Left colon (tissue), 2 donors: ENCODE measurements at places on chromosomes 7 and 10. TPM values are rescaled to one million over a fixed set of nuclear protein-coding genes. Genes with fewer than 3 reads are reported as not detected.

- no peak for DNase-seq
Measured at GRCh38 chr10:18196806-18197550, 56.8 kb downstream of the CACNB2 start.

GRCh38 chr7:155810770-155811559, 1.3 kb downstream of the SHH start:
- DNase-seq, result no peak

- DNase-seq, result peak; percentile 50
Measured at GRCh38 chr10:71921324-71922027, 42.7 kb upstream of the CHST3 start.

GRCh38 chr10:25902002-25902401, 32.0 kb upstream of the MYO3A start:
- DNase-seq, result no peak

- DNase-seq, result no peak
Measured at GRCh38 chr7:46939089-46939488, 642.8 kb downstream of the TNS3 start.

Gene NPY
- 0.55 TPM for total RNA-seq

- no peak for DNase-seq
Measured at GRCh38 chr10:61398366-61399129, 54.6 kb downstream of the TMEM26 start.

DNA sequence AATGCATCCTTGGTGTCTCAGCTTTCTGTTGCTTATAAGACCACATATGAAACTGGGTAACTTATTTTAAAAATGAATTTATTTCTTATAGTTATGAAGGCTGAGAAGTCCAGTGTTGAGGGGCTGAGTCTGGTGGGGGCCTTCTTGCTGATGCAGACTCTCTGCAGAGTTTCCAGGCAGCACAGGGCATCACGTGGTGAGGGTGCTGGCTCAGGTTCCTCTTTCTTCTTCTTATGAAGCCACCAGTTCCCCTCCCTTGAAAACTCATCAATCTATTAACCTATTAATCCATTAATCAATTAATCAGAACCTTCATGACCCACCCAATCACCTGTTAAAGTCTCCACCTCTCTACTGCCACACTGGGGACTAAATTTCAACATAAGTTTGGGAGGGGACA, 595.6 kb upstream of the NRP1 start:
- DNase-seq, result no peak

Gene CHN2
- total RNA-seq, result 32.9 TPM

Gene UTF1
- not detected for total RNA-seq

DNA sequence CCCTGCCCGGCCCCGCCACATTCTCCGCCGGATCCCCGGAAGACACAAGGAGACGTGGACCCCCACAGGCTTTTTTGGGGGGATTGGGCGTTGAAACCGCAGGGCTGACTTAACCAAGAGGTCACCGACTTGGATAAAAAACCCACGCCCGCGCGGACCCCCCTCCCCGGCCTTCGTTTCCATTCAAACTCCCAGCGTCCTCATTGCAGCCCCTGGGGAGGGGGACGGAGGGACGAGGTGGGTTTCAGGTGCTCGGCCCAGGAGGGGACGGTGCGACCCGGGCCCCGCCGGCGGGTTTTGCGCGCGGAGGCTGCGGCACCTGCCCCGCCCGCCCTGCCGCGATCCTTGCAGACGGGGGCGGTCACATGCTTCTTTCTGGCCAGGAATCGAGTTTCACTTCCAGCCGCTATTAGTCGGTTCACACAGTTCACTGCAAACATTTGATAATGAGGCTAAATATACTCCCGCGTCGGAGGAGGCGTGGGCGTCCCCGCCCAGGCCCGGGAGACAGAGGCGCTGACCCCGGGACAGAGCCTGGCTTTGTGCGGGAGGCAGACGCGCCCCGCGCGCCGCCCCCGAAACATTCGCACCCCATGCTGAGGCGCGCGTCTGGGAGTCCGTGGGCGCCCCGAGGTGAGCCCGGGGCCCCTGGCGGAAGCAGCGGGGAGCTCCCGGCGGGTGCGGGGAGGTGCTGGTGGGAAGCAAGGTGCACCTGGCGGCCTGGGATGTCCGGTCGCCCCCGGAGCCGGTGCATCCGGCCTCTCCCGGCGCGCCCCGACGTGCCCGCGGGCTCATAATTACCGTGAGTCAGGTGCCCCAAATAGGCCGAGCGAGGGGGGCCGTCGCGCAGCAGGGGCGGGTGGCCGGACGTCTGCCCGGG, 2.7 kb upstream of the PDGFA start:
- peak; percentile 70 for DNase-seq

Gene MNX1
- total RNA-seq, result 20.4 TPM

GRCh38 chr10:63266391-63267316, 133.5 kb downstream of the NRBF2 start:
- no peak for DNase-seq

- no peak for DNase-seq
Measured at GRCh38 chr10:7438196-7438986, 27.6 kb upstream of the SFMBT2 start.

GRCh38 chr7:6266699-6267098, 5.7 kb downstream of the CYTH3 start:
- DNase-seq, result no peak

DNA sequence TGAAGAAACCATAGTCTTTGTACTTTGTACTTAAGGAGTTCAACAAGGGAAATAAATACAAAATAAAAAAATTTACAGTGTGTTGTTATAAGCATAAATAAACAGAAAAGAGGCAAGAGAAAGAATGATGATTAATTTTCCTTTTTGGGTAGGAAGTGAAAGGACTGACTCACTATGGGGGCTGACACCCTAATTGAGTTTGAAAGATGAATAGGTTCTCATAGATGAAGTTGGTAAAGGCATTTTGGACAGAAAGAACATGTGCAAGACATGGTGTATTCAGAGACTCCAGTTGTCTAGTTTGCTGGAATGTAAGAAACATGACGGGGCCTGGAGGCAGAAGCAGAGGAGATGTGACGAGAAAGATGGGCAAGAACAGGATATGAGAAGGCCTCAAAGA, 83.7 kb downstream of the VPS50 start:
- DNase-seq, result no peak

- no peak for DNase-seq
Measured at GRCh38 chr7:2996141-2996540, 47.5 kb downstream of the CARD11 start.

Gene NRCAM
- 0.92 TPM for total RNA-seq

DNA sequence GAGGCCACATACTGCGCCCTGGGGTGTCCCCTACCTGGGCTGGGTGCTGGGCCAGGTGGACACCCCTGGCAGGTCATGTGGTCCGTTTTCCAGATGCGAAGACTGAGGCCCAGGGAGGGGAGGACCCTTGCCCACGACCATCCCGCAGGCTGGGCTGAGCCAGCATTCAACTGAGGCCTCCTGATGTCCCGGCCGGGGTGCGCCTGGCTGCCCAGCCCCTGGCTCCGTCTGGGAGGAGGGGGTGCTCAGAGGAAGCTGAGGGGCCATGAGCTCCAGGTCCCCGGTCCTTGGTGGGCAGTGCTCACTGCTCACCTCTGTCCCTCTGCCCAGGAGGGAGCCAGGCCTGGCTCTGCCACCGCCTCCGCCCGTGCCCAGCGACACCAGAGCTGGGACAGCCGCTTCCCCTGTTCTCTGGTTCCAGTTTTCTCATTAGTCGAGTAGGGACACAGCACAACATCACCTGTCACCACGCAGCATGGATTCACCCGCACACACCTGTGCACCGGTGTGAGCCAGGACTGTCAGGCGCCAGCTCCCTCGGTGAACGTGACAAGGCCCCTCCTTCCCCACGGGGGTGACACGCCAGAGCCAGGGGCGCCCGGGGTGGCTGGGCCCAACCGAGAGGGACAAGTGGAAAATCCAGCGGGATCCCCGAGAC, 139.7 kb downstream of the ELFN1 start:
- DNase-seq, result no peak

DNA sequence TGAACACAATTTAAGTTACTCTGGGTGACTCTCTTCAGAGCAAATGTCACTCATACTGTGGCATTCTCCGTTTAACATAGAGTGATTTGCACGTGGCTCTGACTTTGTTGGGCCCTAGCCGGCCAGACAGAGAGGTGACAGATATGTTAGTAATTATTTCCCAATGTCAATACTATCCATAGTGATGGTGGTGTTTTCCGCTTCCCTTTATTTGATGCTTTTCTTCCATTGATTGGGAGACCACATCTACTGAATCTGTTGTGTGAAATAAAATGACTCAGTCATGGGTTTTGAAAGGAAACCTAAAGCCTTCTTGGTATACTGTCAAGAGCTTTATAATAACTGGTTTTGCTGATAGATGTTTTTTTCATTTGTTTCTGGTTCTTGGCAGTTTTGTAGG, 7.4 kb downstream of the AVL9 start:
- DNase-seq, result no peak

DNA sequence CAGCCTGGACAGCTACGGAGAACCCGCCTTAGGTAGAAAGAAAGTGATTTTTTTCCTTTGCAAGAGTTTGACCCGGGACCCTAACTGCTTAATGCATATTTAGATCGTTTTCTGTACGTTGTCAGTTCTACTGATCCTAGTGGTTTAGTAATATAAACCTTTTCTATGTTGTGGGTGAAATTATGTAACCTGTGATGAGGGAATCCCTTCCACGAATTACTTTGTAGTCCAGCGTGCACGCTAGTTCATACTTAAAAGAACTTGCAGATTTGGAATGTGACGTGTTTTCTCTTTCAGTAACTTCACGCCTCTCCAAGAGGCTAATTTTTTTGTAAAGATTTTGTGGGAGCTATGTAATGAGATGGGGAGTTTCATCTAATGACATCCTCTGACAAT, 705 bp downstream of the SLF2 start:
- no peak for DNase-seq

DNA sequence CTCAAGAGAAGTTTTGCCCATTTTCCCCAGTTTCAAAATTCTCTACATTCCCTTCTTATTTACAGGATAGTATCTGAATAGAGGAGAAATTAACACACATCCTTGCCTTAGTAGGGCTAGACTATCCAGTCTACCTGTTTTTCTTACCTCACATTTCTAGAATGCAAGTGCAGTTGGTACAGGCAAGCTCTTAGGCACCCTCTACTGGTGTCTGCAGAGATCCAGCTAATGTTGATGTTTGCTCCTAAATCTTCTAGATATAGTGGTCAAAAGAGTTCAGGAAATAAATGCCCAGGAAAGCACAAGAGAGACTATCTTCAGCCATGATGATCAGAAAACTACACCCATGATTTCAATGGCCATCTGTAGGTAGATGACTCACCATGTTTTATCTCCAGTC, 205.3 kb downstream of the HTR7 start:
- DNase-seq, result no peak

DNA sequence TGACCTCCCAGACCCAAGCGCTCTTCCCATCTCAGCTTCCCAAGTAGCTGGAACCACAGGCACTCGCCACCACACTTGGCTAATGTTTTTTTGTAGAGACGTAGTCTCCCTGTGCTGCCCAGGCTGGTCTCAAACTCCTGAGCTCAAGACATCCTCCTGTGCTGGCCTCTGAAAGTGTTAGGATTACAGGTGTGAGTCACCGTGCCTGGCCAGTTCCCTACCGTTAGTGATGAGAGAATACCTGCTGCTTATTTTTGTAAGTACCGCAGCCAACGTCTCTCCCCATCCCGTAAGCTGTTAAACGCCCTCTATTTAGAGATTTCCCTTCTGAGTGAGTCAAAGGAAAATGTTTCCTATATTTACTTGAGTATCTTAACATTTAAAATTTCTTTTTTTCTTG, 38.5 kb upstream of the PDLIM1 start:
- no peak for DNase-seq

DNA sequence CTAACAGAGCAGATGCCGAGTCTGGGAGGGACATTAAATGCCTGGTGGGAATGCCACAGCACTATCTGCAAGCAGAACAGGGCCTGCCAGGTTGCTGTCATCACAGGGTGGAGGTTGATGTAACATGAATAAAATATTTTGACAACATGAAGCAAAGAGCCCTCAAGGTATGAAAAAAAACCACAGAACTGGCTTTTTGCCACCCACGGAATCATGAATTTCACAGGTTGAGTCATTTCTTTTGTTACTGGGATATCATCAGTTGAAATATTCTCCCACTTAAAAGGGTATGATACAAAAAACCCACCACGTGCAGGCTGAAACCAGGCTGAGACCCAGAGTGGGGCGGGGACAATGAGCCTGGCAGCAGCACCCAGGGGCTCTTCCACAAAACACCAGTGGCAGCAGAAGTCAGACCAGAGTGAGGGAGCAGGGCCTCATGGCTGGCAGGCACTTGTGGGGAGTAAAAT, 220.1 kb downstream of the TNS3 start:
- no peak for DNase-seq

Gene ZNF488
- 0.64 TPM for total RNA-seq

DNA sequence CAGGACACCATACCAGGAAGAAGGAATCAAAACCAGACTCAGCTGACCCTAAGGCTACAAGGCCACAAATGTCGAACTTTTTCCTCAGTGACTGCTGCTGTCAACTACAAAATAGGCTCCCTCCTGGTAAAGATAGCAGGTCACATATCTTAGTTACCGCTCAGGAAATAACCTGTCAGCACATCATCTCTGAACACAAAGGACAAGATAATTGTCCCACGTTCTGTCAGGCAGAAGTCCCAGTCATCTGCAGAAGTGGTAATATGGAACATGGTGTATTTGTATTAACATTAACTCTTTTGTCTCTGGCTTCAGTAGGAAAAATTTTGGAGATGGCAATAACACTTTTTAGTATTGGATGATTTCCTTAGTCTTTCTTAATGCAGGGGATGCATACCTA, 630.2 kb upstream of the LRRTM3 start:
- DNase-seq, result no peak

GRCh38 chr10:22633106-22633505, 81.3 kb downstream of the PIP4K2A start:
- no peak for DNase-seq

GRCh38 chr7:36855330-36855729, 131.0 kb upstream of the AOAH start:
- no peak for DNase-seq

DNA sequence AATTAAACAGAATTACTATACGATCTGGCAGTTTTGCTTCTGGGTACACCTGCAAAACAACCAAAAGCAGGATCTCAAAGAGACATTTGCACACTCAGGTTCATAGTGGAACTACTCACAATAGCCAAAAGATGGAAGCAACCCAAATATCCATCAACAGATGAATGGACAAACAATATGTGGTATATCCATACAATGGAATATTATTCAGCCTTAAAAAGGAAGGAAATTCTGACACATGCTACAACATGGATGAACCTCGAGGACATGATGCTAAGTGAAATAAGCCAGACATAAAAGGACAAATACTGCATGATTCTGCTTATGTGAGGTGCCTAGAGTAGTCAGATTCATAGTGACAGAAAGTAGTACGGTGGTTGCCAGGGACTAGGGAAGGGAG, 330.7 kb downstream of the PLXNA4 start:
- DNase-seq, result no peak

GRCh38 chr10:132911786-132912097, 30.6 kb downstream of the CFAP46 start:
- no peak for DNase-seq

Gene CISD1
- total RNA-seq, result 50.2 TPM

- DNase-seq, result no peak
Measured at GRCh38 chr10:17831341-17831740, 22.2 kb downstream of the MRC1 start.
